Renal cortical epithelial cell (primary cell): ENCODE measurements at places on chromosomes 2 and 18. TPM values are rescaled to one million over a fixed set of nuclear protein-coding genes. Genes with fewer than 3 reads are reported as not detected.
A peak's percentile ranks its signal among the peaks of the same experiment; 100 is the strongest.

DNA sequence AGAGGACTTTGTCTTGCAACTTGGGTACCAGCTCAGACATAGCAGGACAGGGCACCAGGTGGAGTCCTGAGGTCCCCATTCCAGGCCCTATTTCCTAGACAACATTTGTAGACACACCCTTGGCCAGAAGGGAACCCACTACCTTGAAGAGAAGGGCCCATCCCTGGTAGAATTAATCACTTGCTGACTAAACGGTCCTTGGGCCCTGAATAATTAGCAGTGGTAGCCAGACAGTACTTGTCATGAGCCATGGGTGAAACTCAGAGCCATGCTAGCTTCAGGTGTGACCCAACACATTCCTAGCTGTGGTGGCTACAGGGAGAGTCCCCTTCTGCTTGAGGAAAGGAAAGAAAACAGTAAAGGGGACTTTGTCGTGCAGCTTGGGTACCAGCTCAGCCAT lies 28.5 kb upstream of the ACTR2 start:
- DNase-seq = no peak

DNA sequence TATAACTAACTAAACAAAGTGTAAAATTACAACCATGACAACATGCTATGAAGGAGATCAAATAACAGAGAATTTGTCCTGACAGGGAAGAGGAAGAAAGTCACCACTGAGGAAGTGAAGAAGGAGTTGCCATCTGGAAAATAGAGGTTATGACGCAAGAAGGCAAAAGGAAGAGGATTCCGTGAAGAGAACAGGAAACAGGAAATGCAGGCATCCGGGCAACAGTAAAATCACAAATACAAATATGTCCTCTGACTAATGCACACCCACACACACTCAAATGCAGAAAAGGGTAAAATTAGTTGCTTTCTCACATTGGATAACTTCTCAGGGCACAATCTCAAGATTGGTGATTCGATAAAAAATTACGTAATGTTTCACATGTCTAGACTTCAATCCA lies 278.4 kb downstream of the TMX3 start:
- DNase-seq = peak; percentile 79

Gene UGT1A9
- 37.2 and 110 TPM in 2 replicates for total RNA-seq

Gene HSBP1L1
- total RNA-seq = 13.1 and 20.1 TPM in 2 replicates
